ENCODE measurements at places on chromosomes 6 and 20.

DNA sequence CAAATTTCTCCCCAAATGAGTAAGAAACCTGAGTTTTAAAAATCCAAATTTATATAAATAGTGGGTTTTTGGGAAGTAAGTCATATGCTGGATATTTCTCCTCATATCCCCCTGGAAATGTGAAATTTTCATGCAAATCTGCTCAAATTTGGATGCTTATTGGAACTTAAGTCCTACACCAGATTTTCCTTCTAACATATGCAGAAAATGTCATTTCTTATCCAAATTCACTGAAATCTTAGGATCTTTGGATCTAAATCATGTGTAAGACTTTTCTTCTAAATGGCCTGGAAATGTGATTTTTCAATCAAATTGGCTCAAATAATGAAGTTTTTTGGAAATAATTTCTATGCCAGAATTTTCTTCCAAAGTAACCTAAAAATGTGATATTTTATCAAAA lies 33.0 kb downstream of the ZNF133 start:
- DNase-seq, result no peak

DNA sequence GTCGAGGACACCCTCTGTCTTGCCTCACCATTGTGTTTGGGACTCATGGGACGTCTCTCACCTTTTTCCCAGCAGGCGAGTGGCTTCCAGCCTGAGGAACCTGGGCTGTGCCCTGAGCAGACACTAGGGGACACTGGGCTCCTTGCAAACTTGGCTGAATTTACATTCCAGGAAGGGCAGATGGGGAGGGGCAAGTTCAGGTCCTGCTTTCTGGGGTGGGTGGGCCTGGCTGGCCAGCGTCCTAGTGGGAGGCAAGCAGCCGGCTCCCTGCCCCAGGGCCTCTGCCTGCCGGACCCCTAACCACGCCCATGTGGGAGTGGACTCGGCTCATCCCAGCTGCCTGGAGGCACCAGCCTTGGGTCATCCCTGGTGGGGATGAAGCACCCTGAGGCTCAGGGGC lies 48.2 kb upstream of the MLN start:
- peak; percentile 47 for DNase-seq

GRCh38 chr20:87401-87800 lies at the start of gene DEFB125:
Gene DEFB125 (plus strand): TSS chr20:87672. CDS start chr20:87710, 38 bp downstream.
- no peak for DNase-seq

DNA sequence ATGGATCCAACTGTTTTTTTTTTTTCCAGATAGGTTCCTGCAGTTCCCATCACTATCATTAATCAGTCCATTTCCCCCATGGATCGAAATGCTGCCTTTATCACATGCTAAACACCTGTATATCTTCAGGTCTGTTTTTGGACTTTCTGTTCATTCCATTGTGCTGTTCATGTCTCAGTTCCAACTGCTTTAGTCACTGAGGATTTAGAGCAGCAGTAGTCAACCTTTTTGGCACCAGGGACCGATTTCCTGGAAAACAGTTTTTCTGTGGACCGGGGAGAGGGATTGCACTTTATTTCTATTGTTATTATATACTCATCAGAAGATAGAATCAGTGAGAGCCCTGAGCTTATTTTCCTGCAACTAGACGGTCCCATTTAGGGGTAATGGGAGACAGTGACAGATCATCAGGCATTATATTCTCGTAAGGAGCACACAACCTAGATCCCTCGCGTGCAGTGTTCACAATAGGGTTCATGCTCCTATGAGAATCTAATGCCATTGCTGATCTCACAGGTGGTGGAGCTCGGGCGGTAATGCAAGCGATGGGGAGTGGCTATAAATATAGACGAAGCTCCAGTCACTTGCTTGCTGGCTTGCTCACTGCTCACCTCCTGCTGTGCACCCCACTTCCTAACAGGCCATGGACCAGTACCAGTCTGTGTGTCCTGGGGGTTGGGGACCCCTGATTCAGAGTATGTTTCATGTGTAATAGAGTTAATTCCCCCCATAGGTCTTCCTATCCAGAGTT lies 46.0 kb downstream of the CAP2 start:
- DNase-seq, result no peak

DNA sequence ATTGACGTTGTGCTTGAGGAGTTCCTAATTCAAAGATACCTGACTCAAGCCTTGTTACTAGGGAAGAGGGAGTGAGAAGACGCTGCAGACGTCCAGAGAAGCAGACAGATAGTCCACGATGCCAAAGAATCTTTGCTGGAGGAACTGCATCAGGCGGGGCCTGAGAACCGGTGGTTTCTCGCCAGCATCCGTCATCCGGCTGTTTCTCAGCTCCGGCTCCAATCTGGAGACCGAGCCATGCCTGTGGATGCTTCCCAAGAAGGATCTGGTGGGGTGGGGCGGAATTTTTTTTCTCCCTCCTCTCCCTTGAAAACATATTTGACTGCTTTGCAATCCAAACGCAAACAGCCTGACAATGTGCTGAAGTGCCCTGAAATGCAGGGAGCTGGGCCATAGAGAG lies 125.8 kb upstream of the SRSF6 start:
- no peak for DNase-seq

GRCh38 chr6:166714187-166714510 lies 87.1 kb upstream of the RPS6KA2 start:
- DNase-seq, result no peak

- peak; percentile 43 for DNase-seq
Measured at GRCh38 chr6:138765896-138766655, 7.5 kb upstream of the CCDC28A start.

GRCh38 chr6:53029257-53029656 lies 34.2 kb upstream of the GSTA4 start:
- no peak for DNase-seq

DNA sequence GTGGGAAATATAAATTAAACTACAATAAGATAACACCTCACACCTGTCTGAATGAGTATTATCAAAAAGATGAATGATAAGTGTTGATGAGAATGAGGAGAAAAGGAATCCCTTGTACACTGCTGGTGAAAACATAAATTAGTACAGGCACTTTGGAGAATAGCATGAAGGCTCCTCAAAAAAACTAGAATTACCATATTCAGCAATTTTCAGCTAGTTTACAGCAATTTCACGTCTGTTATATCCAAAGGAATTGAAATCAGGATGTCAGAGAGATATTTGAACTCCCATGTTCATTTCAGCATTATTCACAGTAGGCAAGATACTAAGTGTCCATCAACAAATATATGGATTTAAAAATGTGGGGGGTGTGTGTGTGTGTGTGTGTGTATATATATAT lies 292.6 kb downstream of the CLVS2 start:
- no peak for DNase-seq

DNA sequence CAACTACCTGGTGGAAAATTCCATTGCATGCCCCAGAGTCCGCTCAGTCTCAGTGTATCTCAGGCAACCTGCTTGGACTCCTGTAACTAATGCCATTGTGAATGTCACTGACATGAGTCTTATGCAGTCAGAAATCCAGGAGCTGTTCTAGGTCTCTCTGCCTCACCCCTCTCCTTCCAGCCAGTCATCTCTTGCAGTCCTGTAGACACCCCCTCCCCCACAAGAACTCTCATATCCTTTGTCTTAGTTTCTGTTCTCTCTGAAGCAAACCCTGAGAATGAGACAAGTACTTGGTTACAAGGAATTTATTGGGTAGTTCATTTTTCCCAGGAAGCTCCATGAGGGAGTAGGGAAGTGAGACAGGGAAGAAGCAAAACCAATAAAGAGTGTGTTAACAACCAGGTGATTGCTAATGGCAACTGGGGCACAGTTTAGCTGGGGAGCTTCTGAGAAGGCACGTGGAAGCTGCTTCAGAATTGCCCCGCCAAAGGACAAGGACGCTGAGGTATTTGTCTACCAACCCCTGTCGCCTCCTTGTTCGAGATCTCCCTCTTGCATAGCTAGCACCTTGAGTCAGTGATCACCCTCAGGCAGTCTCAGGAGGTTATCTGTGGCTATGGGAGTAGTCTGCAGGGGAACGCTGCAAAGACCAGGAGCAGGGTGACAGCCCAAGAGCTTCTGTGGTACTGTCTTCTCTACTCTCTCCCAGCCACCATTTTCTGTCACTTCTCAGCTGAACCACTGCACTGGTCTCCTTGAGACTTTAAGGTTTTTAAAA lies 911.4 kb upstream of the FLRT3 start:
- DNase-seq, result no peak

- no peak for DNase-seq
Measured at GRCh38 chr6:106613590-106613989, 15.7 kb downstream of the RTN4IP1 start.

- DNase-seq, result peak; percentile 67
Measured at GRCh38 chr6:31871046-31871659, 7.6 kb downstream of the SLC44A4 start.

- no peak for DNase-seq
Measured at GRCh38 chr6:144350528-144350880, 65.4 kb downstream of the UTRN start.

- DNase-seq, result peak; percentile 8
Measured at GRCh38 chr6:131868836-131869235, 61.0 kb downstream of the ENPP1 start.

- DNase-seq, result no peak
Measured at GRCh38 chr6:47250302-47250701, 59.4 kb downstream of the TNFRSF21 start.

Measured in EH (cell line).